Endothelial cell of umbilical vein (primary cell): ENCODE measurements at places on chromosomes 3 and 15. TPM values are rescaled to one million over a fixed set of nuclear protein-coding genes. Genes with fewer than 3 reads are reported as not detected.

- no peak for DNase-seq
These were observed 320.9 kb upstream of the ICE2 start for GRCh38 chr15:60799885-60800284.

- DNase-seq: peak; percentile 32
These were observed 25.8 kb downstream of the CHRM5 start for GRCh38 chr15:33994005-33994615.

DNA sequence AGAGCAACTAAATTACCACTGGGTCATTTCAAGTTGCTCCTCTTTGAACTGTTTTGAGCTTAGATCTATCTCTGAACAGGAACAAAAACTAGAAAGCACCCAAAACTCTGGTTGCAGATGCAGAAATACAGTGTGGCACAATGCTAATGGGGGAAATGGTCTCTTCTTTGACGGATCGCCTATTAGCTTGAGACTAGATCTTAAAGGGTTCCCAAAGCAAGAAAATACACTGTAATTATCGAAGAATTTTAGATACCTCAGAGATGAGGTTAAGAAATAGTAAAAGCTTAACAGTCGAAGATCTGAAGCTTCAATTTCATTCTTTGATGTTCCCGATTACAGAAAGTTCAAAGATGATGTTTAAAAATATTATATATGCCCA lies 818 bp downstream of the PPP1R2 start:
- peak; percentile 58 for DNase-seq

DNA sequence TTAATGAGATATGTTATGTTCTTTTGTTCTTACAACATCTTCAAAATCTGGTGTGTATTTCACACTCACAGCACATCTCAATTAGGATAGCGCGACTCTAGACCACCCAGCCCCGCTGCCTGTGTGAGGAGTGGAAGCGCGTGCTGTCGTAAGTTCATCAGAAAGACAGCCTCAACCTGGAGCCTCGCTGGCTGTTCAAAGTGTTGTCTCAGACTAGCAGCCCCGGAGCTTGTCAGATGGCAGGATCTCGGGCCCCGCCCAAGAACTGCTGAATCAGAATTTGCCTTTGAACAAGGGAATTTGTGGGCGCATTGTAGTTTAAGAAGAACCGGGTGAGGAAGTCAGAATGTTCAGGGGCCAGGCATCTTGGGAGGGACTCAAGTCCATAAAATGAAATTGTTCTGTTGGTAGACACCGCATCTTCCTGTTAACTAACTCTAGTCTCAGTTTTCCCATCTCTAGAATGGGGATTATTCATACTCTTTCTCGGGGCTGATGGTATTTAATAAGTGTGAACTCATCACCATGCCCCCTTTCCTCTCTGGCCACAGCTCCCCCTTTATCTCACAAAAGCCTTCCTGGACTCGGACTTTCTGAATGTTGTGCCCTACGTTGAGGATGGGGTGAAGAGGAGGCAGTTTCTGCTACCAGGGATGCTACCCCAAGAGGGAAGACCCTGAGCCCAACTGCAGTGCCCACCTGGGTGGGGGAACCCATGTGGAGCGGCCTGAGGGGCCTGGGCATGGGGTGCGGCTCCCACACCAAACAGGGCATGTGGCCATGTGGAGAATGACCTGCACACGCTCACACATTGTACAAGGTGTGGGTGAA lies 40.4 kb downstream of the BHLHE40 start:
- DNase-seq: no peak

- DNase-seq: no peak
These were observed 53.0 kb upstream of the CTDSPL start for GRCh38 chr3:37808656-37809055.

- no peak for DNase-seq
These were observed 31.7 kb downstream of the BCL2L10 start for GRCh38 chr15:52080706-52081392.

GRCh38 chr3:97692831-97693230 lies 71.7 kb upstream of the ARL6 start:
- DNase-seq: no peak

DNA sequence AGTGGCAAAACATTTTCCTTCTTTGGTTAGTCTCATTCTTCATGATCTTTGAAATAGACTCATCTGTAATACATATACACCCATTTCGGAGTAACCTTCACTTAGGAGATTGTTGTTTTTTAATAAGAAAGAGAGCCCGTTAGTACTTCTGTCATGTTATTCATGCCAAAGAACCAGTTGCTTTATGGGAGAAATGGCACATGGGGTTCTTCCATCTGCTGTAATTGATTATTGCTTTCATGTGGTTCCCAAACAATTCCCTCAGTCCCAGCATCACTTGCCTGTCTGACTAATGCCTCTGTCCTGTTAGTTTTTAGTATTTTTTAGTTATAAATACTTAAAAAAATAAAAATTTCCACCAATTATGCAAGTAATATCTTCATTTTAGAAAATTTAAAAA lies 33.8 kb upstream of the FAH start:
- DNase-seq: no peak

Gene PCLAF
- 36.1 and 55.2 TPM in 2 replicates for polyA plus RNA-seq

Gene CPNE9
- not detected in 2 replicates for polyA plus RNA-seq

Gene MYO5A
- 28.8 and 31.9 TPM in 2 replicates for polyA plus RNA-seq

Gene TMEM207
- not detected in 2 replicates for polyA plus RNA-seq
